ENCODE measurements at places on chromosomes 6 and 20.

GRCh38 chr6:106502559-106502958 is 126.7 kb downstream of the RTN4IP1 start:
- DNase-seq, result no peak

DNA sequence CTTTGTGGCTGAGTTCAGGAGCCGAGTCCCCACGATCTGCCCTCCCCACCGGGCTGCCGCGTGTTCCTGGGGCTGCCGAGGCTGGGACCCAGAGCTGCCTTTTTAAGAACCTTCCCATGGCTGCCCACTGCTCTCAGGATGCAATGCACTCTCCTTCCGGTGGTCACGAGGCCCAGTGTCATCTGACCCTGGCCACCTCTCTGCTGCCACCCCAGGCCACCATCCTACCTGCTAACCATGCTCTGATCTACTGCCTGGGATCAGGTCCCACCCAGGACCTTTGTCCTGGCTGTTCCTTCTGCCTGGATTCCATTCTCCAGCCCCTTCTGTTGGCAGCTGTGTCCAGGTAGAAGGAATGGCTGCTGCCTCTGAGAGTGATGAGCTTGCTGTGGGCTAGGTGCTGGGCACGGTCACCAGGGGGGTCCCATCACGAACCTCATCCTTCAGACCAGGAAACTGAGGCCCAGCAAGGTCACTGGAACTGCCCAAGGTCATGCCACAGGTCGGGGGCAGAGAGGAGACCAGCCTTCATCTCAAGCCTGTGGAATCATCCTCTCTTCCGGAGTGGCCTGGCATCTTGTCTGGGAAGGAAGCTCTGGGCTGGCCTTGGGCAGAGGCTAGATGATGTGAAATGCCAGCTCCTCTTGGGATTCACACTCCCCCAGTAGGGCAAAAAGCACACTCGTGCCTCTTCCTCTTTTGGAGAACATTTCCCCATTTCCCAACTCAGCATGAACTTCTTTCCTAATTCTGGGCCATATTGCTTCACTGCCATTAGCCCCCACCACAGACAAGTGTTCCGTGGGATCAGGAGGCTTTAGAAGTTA is 20.5 kb downstream of the PCK1 start:
- DNase-seq, result no peak

DNA sequence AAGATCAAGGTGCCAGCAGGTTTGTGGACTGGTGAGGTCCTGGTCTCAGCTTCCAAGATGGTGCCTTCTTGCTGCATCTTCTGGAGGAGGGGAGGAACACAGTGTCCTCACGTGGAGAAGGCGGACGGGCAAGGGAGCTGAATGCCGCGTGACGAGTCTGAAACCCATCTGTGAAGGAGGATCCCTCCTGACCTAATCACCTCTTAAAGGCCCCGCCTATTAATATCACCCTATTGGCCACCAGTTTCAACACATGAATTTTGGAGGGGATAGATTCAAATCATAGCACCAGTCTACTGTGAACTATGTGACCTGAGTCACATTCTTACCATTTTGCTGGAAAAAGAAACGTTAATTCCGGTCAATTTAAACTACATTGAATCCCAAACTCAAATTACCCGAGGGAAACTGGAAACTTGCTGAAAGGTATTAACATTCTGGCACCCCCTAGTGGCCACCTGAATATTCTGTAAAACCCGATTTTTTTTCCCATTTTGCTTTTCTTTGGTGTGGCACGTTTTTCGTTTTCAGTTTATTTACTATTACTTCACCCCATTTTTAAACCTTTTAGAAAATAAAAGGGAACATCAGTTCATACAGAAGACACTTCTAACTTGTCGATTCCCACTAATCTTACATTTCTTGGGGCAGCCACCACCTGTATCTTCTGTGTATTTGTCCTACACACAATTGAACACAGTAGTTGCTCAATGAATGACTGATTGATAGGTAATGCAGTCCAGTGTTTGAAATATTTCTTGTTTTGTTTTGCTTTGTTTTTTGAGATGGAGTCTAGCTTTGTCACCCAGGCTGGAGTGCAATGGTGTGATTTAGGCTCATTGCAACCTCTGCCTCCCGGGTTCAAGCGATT is 17.9 kb upstream of the CCDC170 start:
- DNase-seq, result peak; percentile 32

- DNase-seq, result no peak
These were observed 28.9 kb downstream of the SMOC2 start for GRCh38 chr6:168469926-168470325.

DNA sequence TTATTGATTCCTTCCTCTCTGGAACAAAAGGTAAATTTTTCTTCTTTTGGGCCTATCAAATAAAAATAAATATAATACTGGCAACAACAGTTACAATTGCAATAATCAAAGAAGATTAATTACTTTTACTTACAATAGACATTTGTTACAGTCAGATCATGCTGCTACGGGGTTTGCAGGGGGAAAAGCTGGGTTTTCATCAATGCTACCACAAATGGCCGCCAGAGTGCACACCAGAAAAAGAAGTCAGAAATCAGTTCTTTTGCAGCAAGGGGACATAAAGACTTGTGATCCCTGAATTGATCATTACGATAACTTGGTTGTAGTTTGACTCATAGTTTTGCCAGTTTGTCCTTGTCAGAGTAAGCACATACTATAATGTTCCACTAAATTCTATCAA is 714.5 kb upstream of the EYS start:
- no peak for DNase-seq
